Activated effector memory CD4-positive, alpha-beta T cell treated with anti-CD3 and anti-CD28 coated beads, Interleukin-2, amount 50 U/mL, for 16 hours (primary cell): ENCODE measurements at places on chromosomes 4 and X.

- DNase-seq = peak; percentile 54
These were observed 7.9 kb downstream of the LRPAP1 start for GRCh38 chr4:3524349-3524748.

GRCh38 chr4:94352996-94353395 lies 10.4 kb upstream of the HPGDS start:
- no peak for DNase-seq

DNA sequence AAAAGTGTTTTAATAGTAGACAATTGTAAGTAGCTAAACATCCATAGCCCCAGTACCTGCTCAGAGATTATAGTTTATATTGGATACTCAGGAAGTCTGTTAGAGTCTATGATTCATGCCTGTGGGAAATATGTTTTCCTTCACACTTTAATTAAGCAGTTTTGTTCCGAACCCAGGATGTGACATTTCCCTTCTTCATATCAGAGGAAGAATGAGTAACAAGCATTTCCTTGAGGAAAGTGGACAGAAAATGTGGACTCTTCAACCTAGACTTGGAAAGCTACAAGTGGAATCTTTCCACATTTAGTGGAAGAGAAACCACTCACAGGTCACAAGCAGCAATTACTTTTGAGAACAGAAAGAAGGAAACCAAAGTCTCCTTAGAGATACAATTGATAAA lies 419.4 kb downstream of the C4orf33 start:
- no peak for DNase-seq

DNA sequence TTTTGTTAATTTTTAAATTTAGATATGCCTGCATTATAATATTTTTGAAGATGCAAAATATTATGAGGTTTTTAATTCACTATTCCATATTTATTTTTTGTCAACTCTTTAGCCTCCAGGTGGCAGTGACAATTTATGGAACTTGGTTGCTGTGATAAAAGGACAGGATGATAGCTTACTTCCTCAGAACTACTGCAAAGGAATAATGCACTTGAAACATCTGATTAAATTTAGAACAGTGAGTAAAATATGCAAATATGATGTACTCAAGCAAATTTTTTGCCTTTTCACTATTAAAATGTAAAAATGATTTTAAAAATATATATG lies 45.1 kb downstream of the SPATA4 start:
- no peak for DNase-seq

DNA sequence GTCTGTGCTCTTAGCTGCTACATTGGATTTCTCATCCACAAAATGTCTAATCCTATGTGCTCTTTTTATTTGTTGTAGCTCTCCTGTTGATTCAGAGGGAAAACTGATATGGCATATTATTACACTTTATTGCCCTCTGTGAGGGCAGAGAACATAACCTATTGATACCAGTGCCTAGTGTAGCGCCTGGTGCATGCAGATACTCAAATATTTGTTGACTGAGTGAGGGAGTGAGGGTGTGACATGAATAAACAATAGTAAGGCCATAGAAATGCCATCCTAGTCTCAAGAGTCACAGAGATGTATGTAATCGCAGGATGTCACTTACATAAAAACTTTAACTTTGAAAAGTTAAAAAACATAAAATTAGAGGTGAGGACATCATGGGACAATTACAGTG lies 159.1 kb downstream of the SHROOM3 start:
- DNase-seq = no peak

DNA sequence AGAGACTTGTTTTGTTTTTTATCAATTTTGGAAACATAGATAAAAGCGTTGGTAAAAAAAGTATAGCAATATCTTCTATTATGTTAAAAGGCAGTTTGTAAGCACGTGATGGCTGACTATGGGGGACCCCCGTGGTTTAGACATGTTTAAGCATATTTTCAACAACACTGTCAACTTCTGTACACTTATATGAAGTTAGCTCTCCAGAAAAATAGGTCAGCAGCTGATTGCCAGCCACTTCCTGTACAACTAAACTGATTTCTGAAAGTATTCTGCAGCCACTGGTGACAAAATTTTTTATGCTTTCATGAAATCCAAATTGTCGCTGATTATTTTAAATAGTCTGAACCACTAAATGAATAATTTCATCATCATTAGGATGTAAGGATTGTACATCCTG lies 45.2 kb downstream of the RBMX2 start:
- no peak for DNase-seq

DNA sequence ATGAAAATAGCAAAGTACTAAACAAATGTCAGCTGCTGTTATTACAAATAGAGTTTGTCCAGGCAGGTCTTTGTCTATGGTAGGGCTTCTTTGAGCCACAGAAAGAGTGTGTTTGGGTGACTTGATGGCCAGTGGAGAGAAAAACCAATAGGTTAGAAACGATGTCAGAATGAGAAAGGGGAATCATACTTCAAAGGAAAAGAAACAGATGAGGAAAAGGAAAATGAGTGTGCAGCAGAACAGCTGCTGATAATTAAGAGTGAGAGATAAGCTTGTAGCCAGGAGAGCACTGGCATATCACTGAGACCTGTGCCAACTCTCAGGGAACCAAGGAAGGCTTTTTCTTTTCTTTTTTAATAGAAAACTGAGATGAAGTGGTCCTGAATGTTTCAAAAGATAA lies 257.2 kb downstream of the ARHGAP24 start:
- no peak for DNase-seq

DNA sequence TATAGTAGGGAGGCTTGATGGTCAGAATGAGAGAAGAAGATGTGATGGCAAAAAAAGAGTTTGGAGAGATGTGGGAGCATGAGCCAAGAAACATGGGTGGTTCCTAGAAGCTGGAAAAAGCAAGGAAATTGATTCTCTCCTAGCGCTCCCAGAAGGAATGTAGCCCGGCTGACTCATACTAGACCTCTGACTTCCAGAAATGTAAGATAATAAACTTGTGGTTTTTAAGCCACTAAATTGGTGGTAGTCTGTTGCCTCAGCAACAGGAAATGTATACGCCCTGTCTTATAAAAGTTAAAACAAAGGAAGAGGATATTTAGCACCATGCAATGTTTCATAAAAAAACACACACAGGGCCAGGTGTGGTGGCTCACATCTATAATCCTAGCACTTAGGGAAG lies 182.7 kb upstream of the PCDH7 start:
- no peak for DNase-seq

DNA sequence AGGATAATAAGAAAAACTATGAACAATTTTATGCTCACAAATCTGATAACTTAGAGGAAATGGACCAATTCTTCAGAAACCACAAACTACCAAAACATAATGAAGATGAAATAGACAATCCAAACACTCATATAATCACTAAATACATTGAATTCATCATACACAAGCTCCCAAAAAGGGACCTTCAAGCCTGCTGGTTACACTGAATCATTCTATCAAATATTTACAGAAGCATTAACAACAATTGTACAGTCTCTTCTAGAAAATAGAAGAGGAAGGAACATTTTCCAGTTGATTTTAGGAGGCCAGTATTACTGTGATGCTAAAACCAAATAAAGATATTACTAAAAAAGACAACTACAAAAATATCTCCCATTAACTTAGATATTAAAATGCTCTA lies 88.3 kb downstream of the IL15 start:
- DNase-seq = no peak

GRCh38 chr4:74319470-74319869 lies 11.2 kb downstream of the EPGN start:
- no peak for DNase-seq

DNA sequence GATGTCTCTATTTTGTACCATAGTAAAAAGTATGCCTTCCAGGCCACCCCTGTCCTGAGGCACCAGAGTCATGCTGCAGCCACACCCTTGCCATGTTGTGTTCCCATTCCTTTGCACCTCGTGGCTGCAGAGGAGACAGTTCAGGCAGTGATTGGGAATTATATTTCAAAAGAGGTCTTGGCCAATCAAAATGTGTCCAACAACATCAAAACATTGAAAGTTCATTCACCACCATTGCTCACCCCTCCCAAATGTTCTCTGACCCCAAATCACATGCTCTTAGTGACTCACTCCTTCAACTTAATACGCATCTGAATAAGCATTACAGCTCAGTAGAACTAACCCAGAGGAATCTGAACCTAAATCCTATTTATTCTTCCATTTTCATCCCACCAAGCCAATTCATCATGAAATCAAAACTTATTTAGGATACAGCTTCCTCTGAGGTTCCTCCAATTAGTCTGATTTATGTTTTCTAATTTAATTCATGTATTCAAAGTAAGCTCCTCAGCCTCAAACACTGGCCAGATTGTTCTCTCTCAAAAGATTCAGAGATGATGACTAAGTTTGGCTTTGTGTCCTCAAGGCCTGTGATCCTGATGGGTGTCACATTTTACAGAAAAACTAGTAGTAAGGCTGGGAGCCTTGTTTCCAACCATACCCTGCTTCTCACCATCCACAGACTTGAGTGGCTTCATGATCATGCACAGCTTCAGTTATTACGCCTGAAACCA lies 323.2 kb upstream of the INTU start:
- no peak for DNase-seq

- DNase-seq = no peak
These were observed 14.2 kb downstream of the ATOH1 start for GRCh38 chr4:93842601-93843252.

- no peak for DNase-seq
These were observed 51.9 kb downstream of the GSPT2 start for GRCh38 chrX:51795136-51795535.

- DNase-seq = no peak
These were observed 40.8 kb downstream of the SMIM14 start for GRCh38 chr4:39597695-39598381.

DNA sequence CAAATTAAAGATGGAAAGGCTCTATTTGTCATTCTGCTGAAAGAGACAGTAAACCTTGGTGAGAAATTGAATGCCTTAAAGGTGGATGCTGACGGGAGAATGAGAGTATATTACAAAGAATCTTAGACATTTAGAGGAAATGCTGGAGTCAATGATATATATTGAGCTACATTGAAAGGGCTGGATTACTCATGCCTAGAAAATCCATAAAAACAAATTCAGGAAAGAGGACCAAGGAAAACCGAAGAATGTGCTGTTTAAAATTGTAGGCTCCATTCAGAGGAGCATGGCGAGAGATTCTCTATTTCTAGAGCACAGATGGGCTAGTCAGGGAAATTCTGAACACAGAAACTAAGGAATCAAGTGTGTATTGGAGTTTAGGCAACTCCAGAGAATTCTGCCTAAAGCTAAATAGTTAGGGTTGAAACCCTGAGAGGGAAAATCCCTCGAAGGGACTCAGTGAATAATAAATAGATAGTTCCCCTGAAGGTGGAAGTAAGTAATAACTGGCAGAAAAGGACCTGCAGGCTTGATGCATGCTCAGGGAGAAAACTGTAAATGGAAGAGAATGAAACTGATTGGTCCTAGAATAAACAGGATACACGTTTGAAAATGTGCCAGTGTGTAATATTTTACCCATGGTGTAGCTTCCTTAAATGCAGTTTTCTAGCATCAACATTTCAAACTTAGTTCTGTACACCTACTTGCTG lies 1532.4 kb upstream of the TENM3 start:
- DNase-seq = no peak

DNA sequence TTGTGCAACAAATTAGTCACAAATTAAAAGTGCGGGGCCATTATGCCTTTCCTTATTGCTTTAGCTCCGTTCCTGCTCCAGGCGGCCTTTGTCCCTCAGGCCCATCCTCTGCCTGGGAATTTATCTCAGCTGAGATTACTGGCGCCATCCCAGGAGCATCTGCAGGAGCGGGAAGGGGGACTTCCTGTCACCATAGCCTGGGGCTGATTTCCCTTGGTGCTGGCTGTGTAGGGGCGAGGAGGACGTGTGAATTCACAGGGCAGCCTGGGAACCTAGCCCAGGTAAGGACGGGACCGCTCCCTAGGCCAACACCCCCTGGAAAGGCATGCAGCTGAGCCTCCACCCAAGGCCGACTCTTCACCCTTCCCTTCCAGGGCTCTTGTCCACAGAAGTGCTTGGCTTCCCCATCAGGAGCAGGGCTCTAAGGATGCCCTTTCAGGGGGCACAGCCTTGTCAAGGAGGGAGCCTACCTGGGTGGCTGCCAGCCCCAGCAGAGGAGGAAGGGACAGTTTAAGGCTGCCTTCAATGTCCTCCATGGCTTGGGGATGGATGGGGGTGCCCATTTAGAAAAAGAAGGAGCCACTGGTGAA lies 72.6 kb upstream of the NKX1-1 start:
- peak; percentile 28 for DNase-seq

DNA sequence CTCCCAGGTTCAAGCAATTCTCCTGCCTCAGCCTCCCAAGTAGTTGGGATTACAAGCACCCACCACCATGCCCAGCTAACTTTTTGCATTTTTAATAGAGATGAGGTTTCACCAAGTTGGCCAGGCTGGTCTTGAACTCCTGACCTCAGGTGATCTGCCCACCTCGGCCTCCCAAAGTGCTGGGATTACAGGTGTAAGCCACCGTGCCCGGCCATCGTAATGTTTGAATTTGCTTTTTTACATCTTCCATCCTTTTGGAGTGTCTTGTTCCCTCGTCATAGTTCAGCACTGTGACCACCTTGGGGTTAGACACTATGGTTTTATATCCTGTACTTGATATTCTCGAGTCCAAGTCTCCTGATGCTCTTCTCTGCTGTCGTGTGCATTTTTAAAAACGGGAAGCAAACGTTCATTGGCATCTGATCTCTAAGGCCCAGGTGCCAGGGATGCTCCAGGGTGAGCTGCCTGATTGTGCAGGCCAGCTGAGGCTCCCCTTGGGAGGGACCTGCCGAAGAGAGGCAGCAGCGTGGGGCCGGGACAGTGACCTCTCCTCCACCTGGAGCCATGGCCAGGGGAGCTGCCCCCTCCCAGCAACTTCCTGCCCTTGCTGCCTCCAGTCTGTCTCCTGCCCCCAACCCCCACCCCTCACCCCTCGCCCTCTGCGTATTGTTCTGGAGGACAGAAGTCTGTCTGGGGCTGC lies 16.7 kb downstream of the DGKQ start:
- DNase-seq = peak; percentile 25

DNA sequence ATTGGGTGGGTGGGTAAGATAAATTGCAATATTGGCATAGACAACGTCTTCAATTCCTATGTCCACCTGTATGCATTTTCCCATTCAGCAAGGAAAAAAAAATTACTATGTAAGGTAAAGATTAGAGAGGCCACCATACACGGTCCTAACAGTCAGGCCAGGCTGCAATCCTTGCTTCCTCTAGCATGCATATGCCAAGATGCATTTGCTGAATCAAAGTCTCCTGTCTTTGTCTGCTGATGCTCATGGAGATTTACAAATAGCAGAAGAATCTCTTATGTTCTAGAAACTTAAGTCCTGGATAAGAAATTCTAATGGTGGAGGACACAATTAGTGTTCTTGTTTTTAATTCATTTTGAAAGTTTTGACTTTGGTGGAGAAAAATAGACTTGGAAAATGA lies 206.8 kb downstream of the PDGFC start:
- DNase-seq = no peak

GRCh38 chr4:38920186-38920585 lies 52.6 kb downstream of the FAM114A1 start:
- no peak for DNase-seq

GRCh38 chr4:120071192-120071795 lies 4.6 kb upstream of the MAD2L1 start:
- DNase-seq = no peak

GRCh38 chr4:138242834-138243156 lies 646 bp upstream of the SLC7A11 start:
- DNase-seq = no peak

- DNase-seq = no peak
These were observed 174.8 kb upstream of the KLF3 start for GRCh38 chr4:38489011-38489861.
